ENCODE measurements at places on chromosomes 1 and 21.

DNA sequence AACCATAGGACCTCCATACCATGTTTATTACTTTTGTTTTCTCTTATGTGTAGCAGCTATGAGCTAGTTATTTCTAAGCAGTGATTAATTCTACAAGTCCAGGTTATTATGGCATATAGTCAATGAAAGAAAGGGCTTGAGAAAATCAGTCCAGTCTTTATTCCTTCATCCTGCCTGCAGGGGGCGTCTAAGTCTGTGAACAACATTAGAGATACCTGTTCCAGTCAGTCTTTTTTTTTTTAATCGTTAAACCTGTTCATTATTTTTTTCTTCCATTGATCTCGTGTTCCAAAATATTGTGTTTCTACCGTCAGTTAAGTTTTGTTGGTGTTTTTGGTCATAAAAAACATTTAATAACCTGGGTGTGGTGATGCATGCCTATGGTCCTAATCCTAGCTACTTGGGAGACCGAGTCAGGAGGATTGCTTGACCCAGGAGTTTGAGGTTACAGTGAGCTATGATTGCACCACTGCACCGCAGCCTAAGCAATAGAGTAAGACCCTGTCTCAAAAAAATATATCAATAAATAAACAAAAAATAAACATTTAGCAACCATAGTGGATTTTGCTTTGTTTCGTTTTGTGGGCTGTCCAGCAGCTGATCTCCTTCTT, 29.4 kb upstream of the CD2 start:
- peak; percentile 63 for DNase-seq

GRCh38 chr1:204694145-204694544, 8.6 kb upstream of the LRRN2 start:
- no peak for DNase-seq

DNA sequence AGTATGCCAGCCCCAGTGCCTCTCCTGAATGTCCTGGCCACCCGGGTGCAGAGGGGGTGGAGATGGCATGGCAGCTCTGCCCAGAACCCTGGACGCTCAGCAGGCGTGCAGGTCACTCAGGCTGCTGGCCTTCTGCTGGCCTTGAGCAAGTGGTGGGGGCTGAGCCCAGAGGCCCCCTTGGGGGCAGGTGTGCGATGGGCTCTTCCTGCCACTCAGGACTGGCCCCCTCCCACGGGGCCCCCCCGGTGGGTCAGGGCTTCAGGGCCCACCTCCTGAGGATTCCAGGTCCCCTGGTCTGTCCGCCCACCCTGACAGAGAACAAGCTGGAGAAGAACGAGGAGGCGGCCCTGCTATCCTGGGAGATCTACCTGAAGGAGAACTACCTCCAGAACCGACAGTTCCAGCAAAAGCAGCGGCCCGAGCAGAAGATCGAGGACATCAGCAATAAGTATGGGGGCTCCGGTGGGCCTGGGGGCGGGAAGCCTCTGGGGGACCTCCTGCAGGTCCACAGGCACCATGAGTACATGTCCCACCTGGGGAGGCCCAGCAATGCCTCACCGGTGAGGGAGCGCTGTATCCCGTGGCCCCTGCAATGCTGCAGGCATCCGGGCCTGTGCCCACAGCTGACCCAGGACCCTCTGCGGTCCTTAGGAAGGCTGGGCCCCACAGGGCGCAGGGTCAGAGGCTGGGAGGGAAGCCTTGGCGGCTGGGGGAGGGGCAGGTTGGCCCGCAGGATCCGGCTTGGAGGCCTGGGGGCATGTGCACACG, 37.0 kb upstream of the LRRC3 start:
- no peak for DNase-seq

DNA sequence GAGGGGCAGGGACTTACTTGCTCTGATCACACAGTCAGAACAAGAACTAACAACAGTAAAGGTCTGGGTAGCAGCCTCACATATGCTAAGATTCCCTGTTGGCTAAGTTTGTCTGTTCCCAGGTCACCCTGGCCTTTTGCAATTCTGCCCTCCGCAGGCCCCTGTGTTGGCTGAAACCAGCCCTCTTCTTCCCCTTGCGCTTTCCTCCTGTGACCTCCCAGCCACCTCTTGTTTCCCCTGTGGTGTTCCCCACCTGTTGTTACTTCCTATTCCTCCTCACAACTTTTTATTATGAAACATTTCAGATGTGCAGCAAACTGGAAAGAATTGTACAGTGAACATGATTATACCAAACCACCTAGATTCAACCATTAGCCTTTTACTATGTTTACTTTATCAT, 23.4 kb downstream of the MAPKAPK2 start:
- DNase-seq, result no peak

GRCh38 chr1:85582687-85583591, 2.4 kb downstream of the CCN1 start:
- no peak for DNase-seq

DNA sequence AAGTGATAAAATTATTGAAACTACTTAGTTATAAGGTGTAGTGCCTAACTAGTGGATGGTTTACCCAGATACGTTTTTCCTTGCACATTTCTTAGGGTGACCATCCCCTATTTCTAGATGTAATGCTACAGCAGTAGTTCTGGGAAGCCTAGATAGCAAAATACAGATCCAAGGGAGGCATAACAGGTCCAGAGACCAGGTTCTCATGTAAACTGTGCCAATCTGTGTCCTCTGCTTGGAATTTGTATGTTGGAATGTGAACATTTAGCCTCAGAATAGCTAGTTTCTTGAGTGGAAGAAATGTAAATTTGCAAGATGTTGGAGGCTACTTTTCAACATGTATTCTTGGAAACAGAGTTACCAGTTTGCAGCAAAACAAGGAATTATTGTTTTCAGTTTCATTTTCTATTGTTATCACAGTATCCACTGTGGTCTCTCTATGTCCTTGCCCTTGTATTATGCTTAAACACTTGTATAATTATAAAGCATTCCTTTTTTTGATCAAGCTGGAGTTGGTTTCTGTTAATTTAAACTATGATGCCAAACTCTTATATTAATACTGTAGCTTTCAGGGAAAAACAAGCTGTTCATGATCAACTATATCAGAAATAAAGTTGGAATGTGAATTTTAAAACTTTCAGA, 102.0 kb upstream of the BRINP3 start:
- DNase-seq, result no peak

- no peak for DNase-seq
Measured at GRCh38 chr1:42186152-42186551, 21.6 kb upstream of the GUCA2A start.

DNA sequence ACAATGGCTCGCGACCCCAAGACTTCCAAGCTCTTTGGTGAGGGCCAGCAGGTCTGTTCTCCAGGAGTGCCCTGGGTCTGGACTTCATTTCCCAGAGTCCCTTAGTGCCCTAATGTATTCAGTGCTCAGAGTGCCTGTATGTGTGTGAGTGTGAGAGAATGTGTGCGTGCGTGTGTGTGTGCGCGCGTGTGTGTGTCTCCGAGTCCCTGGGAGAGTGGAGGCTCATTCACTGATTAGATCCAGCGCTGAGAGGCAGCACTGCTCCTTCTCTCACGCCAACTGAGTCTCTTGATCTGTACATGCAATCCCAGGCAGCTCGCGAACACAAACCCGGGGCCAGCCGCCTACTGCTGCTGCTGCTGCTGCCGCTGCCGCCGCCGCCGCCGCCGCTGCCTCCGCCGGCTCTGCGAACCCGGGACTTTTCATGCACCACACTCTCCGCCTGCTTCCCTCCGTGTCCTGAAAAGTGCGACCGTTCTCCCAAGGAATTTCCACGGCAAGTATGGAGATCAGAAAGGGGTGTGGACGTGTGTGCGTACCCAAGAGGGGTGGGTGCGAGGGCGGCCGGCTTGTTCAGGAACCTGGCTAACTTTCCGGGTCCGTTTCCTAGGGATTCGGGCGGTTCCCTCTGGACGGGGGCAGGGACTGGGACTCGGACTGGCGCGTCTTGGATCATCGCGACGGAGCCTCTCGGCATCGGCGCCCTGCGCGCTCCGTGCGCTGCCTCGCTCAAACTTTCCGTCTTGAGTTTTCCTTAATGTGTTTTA, at the start of gene RNF220:
RNF220 (plus strand) TSS at position 225 of the 767 bp plus-strand sequence.
- no peak for DNase-seq

- DNase-seq, result no peak
Measured at GRCh38 chr1:25099343-25099951, 132.9 kb downstream of the SYF2 start.

GRCh38 chr1:192477630-192478029, 97.9 kb upstream of the RGS1 start:
- no peak for DNase-seq

DNA sequence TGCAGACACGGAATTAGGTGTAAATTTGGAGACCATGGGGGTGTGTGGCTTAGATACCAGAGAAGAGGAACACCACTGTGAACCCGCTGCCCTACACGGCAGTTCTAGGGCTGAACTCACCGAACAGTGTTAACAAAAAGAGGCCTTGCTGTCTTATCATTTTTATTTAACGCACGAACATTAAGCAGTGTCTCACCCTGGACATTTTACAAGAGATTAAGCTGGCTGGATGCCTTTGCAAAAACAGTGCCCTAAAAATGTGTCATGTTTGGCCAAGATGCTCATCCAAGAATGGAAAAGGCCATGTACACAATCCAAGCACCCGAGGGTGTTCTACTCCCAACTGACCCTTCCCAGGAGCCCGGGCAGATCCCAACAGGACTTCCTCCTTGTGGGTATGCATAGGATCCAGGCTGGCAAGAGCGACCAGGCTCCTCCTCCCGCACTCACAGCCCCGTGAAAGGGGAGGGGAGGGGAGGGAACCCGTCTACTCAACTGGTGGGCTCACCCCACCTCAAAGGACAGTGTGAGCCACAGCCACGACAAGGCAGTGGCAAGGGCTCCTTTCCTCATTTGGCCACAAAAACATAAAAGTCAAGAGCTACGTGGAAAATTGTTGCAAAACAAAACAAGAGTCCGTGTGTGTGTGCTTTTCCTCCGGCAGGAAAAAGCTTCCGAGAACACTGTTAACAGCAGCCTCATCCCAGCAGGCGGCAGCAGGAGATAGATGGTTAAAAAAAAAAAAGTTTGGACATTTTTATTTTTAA, 20.3 kb downstream of the C2CD2 start:
- DNase-seq, result no peak

Data from NT2/D1 (cell line).